Spleen (tissue), 13 donors: ENCODE measurements at places on chromosomes 3 and 15.

- DNase-seq, result no peak
Observed at GRCh38 chr3:99885851-99886250, 68.2 kb downstream of the CMSS1 start.

DNA sequence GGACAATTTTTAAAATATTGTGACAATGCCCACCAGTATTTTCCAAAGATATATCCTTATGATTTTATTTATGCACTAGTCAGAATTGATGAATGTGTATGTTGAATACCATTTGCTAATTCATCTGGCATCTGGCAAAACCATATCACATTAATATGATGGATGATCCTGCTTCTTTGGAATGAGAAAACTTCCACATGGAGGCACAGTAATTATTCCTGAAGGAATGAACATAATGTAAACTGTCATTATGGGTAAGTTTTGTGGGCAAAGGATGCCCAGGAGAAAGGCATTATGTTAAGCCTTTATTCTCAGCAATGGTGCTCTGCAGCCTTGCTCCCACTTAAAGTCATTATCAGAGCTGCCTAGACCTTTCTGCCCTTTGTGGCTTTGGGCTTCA lies 113.0 kb upstream of the MME start:
- no peak for DNase-seq

DNA sequence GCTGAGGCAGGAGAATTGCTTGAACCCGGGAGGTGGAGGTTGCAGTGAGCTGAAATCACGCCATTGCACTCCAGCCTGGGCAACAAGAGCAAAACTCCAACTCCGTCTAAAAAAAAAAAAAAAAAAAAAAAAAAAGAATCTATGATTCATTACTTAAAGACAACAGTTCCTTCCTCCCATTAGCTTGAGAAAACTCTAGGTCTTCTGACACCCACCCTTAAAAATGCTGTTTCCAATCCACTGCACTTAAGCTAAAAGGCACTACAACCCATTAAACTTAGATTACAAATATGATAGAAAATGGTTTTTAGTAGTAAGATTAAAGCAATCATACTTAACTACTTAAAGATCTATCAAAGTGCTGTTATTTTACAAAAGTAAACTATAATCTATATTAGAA lies 40.0 kb upstream of the BHLHE40 start:
- no peak for DNase-seq

DNA sequence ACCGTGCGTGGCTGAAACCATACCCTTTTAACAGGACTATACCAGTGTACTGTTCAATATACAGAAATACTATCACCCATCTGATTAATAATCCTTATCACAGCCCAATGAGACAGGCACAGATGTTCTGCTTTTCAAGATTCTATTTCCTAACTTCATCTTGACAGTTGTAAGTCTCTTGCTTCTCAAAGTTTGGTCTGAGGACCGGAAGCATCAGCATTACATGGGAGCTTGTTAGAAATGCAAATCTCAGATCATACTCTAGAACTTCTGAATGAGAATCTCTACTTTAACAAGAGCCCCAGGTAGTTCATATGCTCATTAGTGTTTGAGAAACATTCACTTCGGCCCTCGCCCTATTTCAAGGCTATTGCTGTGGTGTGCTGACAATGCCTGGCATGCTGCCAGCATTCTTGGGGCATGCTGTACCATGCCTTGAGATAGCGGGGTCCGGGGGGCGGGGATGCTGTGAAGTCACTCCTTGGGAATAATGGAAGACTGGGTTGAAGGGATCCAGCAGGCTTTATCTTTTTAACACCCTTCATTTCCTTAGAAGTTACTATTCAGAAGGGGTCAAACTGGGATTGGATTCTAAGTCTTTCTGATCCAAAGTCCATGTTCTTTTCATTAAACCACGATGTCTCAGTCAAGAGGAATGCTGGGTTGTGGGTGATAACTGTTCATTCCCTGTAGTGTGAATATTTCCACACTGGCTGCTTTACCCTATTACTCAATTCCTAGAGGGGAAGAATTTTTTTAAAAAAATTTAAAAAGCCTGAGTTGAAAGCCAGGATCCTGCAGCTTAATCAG lies 194.7 kb downstream of the LPP start:
- no peak for DNase-seq

GRCh38 chr3:25153561-25153960 lies 274.5 kb upstream of the RARB start:
- DNase-seq, result no peak

- no peak for DNase-seq
Observed at GRCh38 chr3:28485164-28485563, 136.5 kb upstream of the AZI2 start.

DNA sequence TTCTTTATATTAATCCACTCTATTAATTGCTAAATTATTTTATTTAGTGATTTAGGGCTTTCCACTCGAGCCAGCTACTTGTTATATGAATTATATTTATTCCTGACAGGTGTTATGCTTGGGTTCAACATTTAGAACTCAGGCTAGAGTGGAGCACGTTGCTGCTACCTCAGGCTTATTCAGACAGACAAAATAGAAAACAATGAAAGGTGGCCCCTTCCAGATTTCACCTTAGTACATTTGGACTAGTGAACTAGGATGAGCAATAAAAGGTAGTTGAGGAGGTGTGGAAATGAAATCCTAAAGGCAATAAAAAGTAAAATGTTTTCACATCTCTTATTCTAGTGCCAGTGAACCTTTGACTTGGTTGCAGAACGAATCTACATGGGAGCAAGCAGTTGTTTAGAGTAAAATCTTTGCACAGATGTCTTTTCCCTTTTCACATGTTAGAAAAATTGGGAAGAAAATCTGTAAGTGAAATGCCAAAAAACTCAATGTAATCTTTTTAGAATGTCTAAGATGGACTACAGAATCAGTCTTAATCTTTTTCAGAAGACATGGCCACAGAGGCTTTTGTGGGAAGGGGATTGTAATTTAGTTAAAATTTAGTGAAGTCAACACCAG lies 63.8 kb downstream of the AKAP13 start:
- no peak for DNase-seq

DNA sequence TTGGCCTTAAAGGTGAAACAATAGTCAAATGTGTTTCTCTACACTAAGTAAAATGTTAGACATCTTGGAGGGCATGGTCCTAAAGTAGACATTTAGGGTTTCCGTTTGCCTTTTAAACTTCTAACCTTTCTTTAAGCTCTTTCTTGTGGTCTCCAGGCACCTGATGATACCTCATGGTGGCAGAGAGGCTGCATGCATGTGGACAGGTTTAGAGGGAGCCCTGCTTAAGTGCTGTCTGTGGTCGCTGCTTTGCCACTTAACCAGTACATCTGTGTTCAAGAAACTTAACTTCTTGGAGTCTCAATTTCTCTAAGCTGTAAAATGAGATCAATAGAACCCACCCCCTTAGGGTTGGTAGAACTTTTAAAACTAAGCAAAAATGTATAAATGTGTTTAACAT lies 6.2 kb downstream of the MITF start:
- no peak for DNase-seq

DNA sequence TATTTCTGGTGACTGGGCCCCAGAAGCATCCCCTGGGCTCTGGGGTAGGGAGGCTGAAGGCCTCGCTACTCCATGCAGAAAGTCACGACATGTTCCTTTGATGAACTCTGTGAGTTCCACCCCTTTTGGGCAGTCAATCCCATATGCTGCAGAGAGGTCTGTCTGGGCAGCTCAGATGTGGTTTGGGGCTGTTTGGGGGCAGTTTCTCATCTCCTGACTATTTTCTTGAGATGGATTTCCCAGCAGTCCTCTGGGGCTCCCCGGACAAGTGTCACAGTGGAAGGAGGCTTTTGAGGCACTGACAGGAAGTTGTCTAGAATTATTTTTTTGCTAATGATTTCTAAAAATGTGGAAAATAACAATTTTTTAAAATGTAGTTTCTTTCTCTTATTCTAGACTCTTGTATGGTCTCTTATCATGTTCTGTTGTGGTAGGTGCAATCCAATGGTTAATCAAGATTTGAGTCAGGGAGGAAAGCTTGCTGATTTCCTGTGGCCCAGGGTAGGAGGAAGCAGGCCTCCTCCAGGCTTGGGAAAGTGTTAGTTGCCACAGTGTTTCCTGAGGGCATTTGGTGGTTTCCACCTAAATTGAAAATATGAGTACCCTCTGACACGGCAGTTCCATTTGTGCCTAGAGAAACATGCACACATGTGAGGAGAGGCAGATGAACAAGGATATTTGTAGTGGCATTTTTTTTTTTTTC lies 19.9 kb upstream of the TATDN2 start:
- no peak for DNase-seq

DNA sequence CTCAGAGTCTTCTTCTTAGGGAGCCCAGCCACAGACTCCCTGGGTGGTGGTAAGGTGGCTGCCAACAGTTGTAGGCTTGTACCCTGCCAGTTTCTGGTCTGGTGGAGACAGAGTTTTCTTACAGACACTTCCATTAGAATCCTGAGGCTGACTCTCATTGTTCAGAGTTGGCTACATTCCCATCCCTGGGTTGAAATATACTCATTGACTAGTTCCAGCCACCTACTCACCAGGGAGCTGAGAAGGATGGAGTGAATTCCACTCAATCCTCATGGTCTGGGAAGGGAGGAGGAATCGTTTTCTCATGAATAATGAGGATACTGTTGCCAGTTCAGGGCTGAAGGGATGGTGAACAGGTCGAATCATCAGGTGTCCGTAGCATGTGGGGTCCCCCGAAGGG lies 226.5 kb upstream of the PROK2 start:
- DNase-seq, result no peak

GRCh38 chr3:122081543-122082247 lies 26.5 kb downstream of the CD86 start:
- no peak for DNase-seq

DNA sequence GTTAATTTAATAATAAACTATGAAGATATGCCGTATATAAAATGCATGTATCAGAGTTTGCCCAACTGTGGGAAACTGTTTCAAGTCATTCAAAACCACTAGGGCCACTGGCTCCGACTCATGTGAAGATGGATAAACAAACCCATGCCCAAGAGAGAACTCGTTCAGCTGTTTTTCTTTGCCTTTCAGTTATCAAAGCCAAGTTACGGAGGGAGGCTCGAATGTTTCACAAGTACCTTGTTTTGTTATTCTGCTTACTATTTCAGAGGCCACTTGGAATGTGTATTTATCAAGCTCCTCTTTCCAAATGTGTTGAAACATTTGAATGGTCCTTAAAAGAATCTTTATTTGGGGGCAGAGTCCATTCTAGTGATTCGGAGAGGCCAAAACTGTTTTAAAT lies 82.1 kb downstream of the DUT start:
- no peak for DNase-seq

DNA sequence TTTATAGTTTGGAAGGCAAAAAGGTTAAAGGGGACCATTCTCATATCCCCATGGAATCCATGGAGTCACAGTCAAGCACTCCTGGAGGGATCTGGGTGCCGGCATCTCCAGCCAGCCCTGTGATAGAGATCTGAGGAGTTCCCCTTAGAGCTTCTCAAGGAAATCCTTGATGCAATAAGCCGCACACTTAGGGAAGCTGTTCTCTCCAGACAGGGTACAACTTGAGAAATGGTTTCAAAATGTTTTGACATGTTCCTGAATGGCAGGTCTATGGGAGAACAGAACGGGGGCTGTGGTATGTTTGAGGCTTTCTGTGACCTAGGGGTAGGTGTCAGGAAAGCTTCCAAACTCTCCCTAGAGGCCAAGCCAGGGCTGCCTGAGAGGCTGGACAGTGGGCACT lies 292.9 kb downstream of the TLE3 start:
- DNase-seq, result no peak

DNA sequence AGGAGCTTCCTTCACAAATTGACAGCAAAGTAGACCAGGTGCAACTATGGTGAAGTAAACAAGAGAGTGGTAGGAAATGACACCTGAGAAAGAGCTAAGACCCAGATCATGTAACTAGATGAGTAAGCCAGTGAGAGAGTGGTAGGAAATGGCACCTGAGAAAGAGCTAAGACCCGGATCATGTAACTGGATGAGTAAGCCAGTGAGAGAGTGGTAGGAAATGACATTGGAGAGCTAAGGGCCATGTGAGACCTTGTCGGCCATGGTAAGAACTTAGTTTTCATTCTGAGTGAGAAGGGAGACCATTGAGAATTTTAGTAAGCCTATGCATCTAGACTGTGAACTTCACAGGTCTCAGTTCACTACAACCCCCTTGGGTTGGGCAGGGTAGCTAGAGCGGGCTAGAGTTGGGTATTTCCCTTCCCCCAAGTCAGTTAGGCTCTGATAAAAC lies 5.4 kb upstream of the SENP7 start:
- no peak for DNase-seq

- peak; percentile 11 for DNase-seq
Observed at GRCh38 chr15:65409036-65409631, 13.6 kb downstream of the IGDCC4 start.

DNA sequence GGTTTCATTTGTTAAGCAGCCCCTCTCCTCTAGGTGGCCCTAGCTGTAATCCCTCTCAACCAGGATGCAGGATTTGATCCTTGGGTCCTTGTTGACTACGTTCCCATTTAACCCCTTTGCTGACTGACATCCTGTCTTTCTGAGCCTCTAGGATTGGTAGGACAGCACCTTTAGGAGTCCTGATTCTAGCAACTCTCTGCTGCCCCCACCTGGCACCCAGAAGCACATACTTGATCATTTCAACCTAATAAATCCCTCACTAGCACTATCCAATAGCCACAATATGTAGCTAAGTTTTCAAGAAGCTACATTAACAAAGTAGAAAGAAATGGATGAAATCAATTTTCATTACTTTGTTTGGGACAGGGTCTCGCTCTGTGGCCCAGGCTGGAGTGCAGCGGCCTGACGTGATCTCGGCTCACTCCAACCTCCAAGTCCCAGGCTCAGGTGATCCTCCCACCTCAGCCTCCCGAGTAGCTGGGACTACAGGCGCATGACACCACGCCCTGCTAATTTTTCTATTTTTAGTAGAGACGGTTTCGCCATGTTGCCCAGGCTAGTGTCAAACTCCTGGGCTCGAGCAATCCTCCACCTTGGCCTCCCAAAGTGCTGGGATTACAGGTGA lies 28.3 kb downstream of the RSL24D1 start:
- DNase-seq, result peak; percentile 75

- DNase-seq, result no peak
Observed at GRCh38 chr3:152328841-152329240, 60.1 kb downstream of the MBNL1 start.

DNA sequence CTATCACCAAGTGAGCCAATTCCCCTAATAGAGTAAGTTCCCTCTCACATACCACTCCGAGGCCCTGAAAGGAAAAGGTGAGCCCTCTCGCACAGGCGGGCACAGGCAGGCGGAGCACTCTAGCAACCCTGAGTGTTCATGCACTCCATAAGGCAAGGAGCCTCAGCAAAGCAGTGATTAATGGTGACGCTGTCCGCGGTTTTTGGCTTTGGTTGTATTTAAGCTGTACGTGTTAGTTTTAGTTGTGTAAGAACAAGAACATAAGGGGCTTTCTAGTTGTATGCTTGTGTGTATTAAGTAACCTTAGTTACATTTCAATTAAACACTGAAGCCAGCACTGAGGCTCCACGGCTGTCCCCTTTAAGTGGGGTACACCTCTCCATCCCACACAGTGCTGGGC lies 33.1 kb downstream of the KLHL25 start:
- peak; percentile 42 for DNase-seq

- no peak for DNase-seq
Observed at GRCh38 chr3:47890828-47891612, 88.1 kb downstream of the DHX30 start.

DNA sequence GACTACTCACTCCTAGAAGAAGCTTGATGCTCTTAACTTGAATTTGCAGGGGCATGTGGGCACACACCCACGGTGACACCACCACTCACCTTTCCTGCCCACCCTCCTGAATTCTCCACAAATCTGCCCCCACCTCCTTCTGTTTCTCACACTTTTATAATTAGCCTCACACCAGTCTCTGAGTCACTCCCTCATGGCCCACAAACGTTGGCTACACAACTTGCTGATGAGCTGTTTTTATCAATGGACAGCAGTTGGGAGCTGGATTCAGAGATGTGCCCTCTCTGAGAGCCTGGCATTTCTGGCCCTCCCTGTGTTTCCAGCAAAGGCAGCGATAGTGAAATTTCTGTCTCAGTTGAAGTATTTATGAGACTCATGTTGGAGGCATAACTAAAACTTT lies 1.3 kb downstream of the COLQ start:
- no peak for DNase-seq
